Osteocyte (in vitro differentiated cells): ENCODE measurements at places on chromosomes 12 and 14.

GRCh38 chr14:98770151-98770550 lies 501.8 kb downstream of the BCL11B start:
- DNase-seq: no peak

DNA sequence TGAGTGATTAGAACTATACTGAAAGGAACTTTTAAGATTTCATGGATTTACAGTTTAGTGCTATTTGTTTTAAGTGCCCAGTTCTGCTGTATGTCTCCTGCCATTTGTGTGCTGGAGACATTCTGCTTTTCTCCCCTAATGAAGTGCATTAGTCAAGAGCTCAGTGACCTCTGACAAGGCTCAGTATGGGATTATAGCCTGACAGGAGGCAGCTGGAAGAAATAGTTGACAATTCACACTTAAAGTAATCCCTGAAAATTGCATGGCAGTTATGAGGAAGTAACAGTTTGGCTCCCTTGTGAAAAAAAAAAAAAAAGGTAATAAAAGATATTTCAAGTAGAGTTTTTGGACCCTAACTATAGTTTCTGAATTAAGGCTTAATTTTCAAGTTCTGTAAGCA lies 70.3 kb downstream of the ALX1 start:
- DNase-seq: no peak

- no peak for DNase-seq
These were observed 357.0 kb downstream of the CACNA1C start for GRCh38 chr12:2409656-2410265.

DNA sequence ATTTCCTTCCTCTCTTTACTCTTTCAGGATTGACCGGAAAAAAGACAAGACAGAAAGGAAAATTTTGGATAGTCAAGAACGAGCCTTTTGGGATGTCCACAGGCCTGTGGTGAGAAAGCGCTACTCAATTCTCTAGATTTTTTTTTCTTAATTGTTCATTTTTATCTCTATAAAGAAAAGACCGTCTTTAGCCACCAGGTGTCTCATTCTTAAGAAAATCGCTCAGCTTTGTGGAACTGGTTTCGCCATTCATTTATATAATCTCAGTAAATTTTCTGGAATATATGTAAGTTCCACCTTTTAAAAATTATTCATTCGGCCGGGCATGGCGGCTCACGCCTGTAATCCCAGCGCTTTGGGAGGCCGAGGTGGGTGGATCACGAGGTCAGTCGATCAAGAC lies 421.1 kb downstream of the DPF3 start:
- DNase-seq: no peak

- no peak for DNase-seq
These were observed 112.4 kb downstream of the APAF1 start for GRCh38 chr12:98757455-98757854.

- no peak for DNase-seq
These were observed 19.4 kb downstream of the NCKAP5L start for GRCh38 chr12:49808686-49809380.
